Aorta (tissue), 5 donors: ENCODE measurements at places on chromosomes 5 and 9. TPM values are rescaled to one million over a fixed set of nuclear protein-coding genes. Genes with fewer than 3 reads are reported as not detected.

LCN10 gene
- 2.1 TPM for polyA plus RNA-seq

RETREG1 gene
- polyA plus RNA-seq: 0.56 TPM

IL7R gene
- polyA plus RNA-seq: 2.3 TPM

IFNA21 gene
- not detected for polyA plus RNA-seq

FOXD4L5 gene
- polyA plus RNA-seq: not detected

UBLCP1 gene
- 17.9 TPM for polyA plus RNA-seq

FGF10 gene
- 0.50 TPM for polyA plus RNA-seq

ENC1 gene
- polyA plus RNA-seq: 2.8 TPM

FOXD4L3 gene
- not detected for polyA plus RNA-seq

RMRP gene
- not detected for polyA plus RNA-seq

WDR55 gene
- 9.5 TPM for polyA plus RNA-seq

PCDHB14 gene
- 5.0 TPM for polyA plus RNA-seq

MCC gene
- 4.5 TPM for polyA plus RNA-seq

FAM153A gene
- 0.13 TPM for polyA plus RNA-seq

MACROH2A1 gene
- 79.6 TPM for polyA plus RNA-seq

HAVCR1 gene
- not detected for polyA plus RNA-seq

THBS4 gene
- polyA plus RNA-seq: 0.36 TPM

CDK7 gene
- 23.9 TPM for polyA plus RNA-seq

CNTLN gene
- polyA plus RNA-seq: 2.6 TPM

PIP5K1B gene
- 14.5 TPM for polyA plus RNA-seq

SH2D3C gene
- polyA plus RNA-seq: 0.13 TPM

ZFR gene
- 40.4 TPM for polyA plus RNA-seq

TRIM32 gene
- 6.4 TPM for polyA plus RNA-seq

KIAA1958 gene
- polyA plus RNA-seq: 1.5 TPM

NOXA1 gene
- 12.6 TPM for polyA plus RNA-seq

PHYHD1 gene
- polyA plus RNA-seq: 16.7 TPM

TMEM174 gene
- not detected for polyA plus RNA-seq

ARSI gene
- not detected for polyA plus RNA-seq

UNC5A gene
- not detected for polyA plus RNA-seq

LTC4S gene
- polyA plus RNA-seq: 9.3 TPM

DIMT1 gene
- polyA plus RNA-seq: 18.8 TPM

EQTN gene
- polyA plus RNA-seq: not detected

FYB1 gene
- 10.3 TPM for polyA plus RNA-seq

IL4 gene
- not detected for polyA plus RNA-seq

CEL gene
- polyA plus RNA-seq: 3.9 TPM

TMEM250 gene
- 14.9 TPM for polyA plus RNA-seq

CYLC2 gene
- not detected for polyA plus RNA-seq

PCDHB11 gene
- polyA plus RNA-seq: 2.9 TPM

OLFM1 gene
- 3.5 TPM for polyA plus RNA-seq

CDKN2A gene
- polyA plus RNA-seq: 6.8 TPM

PCDHB2 gene
- polyA plus RNA-seq: 0.50 TPM

OTP gene
- polyA plus RNA-seq: not detected
